Activated CD4-positive, alpha-beta T cell treated with anti-CD3 and anti-CD28 coated beads, Interleukin-2, Interleukin-4, amounts not matched to agents 100 ng/mL and 50 ng/mL, durations not matched to agents 16 hours and 8 hours (primary cell): ENCODE measurements at places on chromosomes 2 and 18.

DNA sequence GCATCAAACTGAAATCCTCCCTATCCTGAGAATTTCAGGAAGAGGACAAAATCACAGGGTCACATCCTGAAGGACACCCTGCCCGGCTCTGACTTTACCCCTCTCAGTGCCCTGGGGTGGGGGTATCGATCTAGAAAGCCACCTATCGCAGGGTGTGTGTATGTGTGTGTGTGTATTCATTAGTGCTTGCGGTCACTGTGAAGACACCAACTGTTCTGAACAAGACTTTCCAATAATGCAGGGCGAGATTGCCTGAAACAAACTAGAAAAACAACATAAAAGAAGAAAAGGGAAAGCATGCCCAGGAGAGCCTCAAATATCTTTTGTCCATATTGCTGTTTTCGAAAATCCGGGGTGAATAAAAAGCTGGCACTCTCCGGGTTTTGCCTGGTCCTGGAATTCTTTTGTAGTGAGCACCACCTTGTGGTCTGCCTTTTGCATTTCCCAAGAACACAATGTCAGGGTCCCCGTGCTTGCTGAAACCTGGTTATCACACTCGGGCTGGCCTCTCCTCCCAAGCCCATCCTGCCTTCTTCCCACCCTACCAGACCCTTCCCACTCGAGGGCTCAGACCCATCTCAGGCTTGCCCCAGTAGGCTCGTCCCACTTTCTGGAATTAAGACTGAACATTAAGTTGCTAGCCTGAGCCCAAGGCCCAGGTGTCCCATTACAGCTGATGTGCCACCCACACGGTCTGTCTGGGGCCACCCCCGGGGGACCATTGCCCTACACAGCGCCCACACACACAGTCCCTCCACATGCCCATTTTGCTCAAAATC, 25.0 kb upstream of the COPS8 start:
- no peak for DNase-seq

DNA sequence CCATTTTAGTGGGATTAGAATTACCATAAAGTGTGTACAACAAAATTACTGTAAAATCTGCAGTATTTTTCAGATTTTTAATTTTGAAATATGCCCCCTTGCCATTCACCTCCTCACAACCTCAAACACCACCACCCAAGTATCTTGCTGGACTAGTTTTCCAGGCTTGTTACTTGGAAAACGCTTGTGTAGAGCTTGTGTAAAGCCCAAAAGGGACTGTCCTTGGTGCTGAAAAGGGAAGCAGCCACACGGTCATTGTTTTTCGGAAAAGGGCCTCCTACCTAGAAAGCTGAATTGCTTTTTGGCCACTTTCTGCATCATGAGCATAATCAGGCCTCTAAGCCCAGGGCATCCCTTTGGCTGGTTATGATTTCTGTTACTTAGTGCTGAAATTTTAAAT, 563.4 kb downstream of the LRRTM4 start:
- no peak for DNase-seq

DNA sequence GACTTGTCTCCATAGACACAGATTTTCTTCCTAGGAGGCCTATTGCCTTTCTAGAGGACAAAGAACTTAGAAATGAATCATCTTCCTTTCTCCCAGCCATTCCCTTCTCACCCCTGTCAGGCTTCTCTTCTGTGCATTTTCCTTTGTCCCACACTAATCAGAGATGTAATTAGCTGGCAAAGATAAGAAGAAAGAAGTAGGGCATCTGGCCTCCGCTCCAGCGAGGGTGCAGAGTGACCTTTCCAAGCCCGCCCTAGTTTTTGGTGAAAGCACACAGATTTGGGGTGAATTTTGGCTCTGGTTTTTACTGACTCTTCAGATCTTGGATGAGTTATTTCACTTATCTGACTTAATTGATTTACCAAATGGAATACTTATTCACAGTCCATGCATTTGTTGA, 626.5 kb downstream of the ZEB2 start:
- DNase-seq: no peak

GRCh38 chr2:203533676-203534591, 1.2 kb downstream of the RAPH1 start:
- peak; percentile 42 for DNase-seq

DNA sequence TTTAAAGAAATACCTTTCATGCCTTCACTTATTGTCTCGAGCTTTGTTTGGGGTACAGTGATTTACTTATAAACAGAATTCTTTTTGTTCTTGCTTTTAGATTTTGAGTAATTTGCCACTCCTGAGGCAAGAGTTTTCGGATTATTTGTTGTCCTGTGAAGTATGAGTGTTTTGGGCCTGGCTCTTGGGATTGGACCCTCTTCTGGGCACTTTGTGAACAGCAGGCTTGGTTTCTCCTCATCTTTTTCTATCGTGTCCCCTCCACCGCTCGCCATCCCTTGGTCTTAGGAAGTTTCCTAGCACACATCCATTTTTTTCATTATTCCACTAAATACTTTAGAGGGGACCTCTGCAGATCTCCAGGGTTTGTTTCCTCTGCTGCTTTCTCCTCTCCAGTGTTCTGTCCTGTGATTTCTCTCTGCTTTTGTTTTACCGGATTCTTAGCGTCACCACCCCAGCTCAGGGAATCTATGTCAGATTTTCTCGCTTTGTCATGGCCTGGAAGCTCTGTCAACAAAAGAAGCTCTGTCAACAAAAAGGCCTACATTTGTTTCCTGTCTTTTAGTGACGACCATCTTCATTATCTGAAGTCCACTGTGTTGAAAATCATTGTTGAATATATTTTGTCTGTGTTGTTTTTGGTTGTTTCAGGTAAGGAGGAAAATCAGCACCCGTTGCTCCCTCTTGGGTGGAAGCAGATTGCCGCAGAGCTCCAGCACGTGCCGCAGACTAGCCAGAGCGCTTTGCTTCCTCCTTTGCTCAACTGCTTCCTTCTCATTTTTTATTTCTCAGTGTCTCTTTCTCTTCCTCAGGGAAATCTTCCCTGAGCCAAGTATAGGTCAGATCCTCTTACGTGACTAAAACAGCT, 27.8 kb downstream of the ANKRD62 start:
- no peak for DNase-seq

DNA sequence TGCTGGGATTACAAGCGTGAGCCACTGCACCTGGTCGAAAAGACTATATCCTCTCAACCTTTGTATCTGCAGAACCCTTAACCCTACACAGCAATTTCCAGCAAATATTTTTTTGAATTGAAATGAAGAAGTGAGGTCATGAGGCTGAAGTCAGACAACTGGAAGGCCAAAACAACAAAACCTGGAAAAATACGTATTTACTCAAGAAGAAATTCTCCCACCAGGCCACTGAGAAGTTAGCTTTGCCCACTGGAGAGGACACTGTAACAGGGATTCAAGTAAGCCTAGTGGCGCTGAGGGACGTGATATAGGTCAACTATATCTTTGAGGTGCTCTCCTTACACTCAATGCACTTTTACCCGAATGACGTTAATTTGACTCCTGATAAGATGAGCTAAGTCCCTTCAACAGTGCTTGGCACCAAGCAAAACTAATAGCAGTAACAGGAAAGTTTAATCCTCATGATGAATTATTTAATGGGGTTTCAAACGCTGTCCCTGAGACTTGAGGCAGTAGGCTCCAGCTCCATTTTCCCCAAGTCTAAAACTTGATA, 1.9 kb downstream of the HDLBP start:
- DNase-seq: no peak

- DNase-seq: no peak
Observed at GRCh38 chr18:55228707-55229106, 269.4 kb upstream of the CCDC68 start.

- DNase-seq: no peak
Observed at GRCh38 chr2:226874749-226875148, 38.9 kb downstream of the RHBDD1 start.

- DNase-seq: no peak
Observed at GRCh38 chr2:218895326-218895725, 14.7 kb downstream of the WNT10A start.

DNA sequence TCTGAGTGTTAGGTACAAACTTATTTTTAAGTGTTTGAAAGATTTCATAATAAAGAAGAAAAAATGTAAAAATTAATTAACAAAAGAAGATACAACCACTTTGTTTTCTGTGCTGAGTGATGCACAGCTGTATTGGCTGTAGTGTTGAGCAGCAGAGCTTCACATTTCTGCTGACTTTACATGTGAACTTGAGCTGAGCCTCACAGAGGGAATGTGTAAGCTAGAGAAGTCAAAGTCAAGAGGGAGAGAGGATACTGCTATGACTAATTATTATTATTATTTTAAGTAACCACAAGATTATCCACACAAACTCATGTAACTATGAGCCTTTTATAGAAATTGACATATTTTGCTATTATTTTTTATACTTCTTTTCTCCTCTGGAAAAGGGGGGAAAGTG, 159.1 kb upstream of the ZSWIM2 start:
- DNase-seq: no peak

- DNase-seq: no peak
Observed at GRCh38 chr2:23713351-23713750, 213.6 kb downstream of the ATAD2B start.

DNA sequence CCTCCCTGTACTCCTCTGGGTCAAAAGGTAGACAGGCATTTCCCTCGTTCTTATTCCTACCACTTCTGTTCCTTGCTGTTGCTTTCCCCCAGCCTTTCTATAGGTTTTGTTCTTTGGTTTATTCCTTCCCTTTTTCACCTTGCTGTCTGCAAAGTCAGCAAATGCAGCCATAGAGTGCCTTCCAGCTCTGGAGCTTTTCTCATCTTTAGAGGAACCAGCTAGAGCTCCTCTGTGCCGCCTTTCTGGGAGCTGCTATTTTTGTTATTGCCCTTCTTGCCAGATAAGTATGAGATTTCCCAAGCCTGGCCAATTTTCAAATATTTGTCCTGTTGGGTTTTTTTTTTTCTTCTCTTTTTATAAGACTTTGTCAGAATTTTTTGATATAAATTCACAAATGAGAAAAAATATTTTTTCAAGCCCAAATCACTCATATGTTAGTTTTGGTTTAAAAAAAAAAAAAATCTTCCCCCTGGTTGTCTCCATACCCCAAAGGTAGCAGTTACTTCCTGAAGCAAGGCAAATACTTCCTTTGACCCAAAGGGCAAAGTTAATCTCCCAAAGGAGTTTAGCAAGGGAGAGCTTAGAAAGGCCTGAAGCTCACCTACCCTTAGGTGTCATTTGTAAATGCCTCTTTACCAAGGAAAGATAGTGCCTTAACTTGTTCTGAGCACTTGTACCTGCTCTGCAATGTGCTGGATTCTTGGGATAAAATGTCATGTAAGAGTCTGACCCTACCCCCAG, 5.1 kb upstream of the TTC27 start:
- no peak for DNase-seq

- no peak for DNase-seq
Observed at GRCh38 chr2:38233231-38233983, 143.7 kb downstream of the ATL2 start.

- DNase-seq: no peak
Observed at GRCh38 chr18:21747764-21748693, 7.4 kb downstream of the MIB1 start.

GRCh38 chr2:69645921-69646320, 2.4 kb upstream of the AAK1 start:
- DNase-seq: no peak
